ENCODE measurements at places on chromosomes 3 and 15.

DNA sequence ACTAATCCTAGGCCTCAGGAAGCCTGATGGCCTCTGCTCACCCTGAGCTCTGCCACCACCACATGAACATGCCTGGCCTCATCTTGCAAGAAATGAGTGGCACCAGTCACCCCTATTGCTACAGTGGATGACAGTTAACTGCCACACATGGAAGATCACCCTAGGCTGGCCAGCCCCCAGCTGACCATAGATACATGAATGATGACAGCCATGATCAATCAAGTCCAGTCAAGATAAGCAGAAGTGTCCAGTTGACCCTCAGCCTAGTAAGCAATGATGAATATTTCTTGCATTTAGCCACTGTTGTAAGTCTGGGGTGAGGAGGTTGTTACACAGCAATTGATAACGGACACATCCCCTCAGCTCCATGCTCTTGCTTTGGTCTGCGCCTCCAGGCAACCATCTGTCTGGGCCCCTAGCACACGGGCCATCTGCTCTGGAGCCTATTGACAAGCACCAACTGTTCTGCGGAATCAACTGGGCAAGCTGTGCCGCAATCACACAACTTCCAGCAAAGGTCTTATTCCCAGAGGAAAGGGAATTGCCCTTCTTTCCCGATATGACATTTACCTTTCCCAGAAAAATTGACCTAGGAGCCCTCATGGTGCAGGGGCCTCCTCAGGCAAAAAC, 2.2 kb upstream of the LYZL4 start:
- DNase-seq: no peak

DNA sequence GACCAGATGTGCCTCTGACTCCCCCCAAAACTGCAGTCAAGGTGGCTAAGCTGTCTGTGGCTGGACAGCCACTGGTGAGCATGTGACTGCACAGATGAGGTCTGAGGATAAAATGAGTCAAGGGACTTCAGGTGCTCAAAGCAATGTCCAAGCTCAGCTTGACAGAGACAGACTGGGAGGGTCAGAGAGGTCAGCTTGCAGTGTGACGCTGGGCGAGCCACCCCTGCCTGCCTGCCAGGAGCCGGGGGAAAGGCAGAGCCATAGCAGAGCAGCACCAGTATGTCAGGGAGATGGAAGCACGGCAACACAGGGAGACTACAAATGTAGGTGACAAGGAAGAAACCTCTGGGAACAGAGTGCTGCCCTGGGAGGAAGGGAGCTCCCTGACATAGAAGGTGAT, 399.4 kb downstream of the OCA2 start:
- no peak for DNase-seq

DNA sequence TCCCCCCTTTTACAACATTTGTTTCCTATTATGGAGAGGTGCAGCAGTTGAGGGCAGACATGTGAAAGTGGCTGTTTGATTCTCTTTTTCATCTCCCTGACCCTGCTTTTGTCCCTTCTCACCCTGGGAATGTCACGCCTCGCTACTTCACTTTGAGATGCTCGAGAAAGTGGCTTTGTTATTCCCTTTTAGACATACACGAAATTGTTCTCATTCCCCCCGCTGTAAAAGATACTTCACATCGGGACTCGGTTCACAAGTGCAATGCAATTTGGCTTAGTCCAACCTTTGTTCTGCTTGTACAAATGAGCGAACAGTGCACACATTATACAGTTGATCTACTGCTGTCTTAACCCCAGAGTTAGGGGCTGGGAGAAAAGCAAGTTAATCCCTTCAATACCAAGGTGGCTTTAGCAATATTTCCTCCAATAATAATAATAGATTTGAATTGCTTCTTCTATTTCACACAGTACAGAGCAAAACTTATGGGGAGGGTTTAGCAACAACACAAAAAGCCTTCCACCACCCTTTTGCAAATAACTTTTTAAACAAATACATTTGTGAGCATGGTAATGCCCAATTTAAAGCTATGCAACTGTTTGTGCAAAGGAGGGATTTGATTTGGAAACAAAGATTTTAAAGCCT, 5.7 kb upstream of the FOXB1 start:
- no peak for DNase-seq

GRCh38 chr15:52021128-52021671, 2.2 kb downstream of the MAPK6 start:
- peak; percentile 51 for DNase-seq

GRCh38 chr3:44529927-44530326, 25.1 kb upstream of the ZKSCAN7 start:
- no peak for DNase-seq

Data from activated CD4-positive, alpha-beta T cell treated with anti-CD3 and anti-CD28 coated beads, Interleukin-2, amount 50 U/mL, for 1 hour (primary cell).